MM.1S (cell line): ENCODE measurements at places on chromosomes 1 and 21.
A peak's percentile ranks its signal among the peaks of the same experiment; 100 is the strongest.

DNA sequence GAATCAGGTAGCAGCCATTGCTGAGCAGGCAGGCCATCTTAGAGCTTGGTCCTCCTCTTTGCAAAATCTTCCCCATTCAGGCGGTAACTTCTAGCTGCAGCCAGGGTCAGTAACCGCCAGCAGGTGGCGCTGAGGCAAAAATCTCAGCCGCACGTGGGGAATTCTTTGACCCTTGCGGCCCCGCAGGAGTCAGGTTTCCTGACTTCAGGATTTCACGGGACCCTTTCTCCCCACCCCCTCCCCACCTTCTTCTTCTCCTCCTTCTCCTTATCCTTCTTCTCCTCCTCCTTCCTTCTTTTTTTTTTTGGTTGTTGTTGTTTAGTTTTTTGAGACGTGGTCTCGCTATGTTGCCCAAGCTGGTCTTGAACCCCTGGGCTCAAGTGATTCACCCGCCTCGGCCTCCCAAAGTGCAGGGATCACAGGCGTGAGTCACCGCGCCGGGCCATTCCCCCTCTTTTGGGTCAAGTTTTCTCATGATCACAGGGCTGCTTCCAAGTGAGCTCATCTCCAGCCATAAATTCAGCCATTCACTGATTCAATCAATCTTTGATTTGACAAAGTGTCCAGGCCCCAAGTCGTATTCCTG, 33.4 kb upstream of the TENT5B start:
- peaks cover 4% of the 10 kb centered on the region; the same call in 1 of the 2 replicates for H3K4me1 ChIP-seq
- H3K27me3 ChIP-seq: no peaks in the 10 kb centered on the region
- no peak overlapping the region for H3K4me3 ChIP-seq

DNA sequence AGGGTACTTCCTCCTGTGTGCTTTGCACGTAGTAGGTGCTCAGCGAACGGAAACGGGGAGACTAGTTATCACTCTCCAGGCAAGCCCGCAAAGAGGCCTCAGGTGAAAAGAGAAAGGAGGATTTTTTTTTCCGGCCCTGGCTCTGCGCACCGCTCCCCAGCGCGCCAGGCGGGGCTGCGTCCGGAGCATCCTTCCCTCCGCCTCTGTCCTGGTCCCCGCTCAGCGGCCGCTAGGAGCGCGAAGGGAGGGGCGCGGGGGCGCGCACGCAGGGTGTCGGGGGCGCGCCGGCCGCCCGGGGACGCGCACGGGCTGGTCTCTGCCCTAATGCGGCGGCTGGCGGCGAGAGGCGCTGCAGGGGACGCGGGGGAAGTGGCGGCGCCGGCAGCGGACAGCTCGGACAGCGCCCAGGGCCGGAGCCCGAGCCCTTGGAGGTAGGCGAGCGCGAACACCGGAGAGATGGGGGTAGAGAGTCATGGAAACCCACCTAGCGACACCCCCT, 42.3 kb upstream of the NFASC start:
- no peaks in the 10 kb centered on the region for H3K36me3 ChIP-seq
- H3K27ac ChIP-seq: no peak overlapping the region
- H3K4me1 ChIP-seq: no peaks in the 10 kb centered on the region
- DNase-seq: peak; percentile 45
- H3K4me3 ChIP-seq: no peak overlapping the region; the same call in 1 of the 2 replicates

DNA sequence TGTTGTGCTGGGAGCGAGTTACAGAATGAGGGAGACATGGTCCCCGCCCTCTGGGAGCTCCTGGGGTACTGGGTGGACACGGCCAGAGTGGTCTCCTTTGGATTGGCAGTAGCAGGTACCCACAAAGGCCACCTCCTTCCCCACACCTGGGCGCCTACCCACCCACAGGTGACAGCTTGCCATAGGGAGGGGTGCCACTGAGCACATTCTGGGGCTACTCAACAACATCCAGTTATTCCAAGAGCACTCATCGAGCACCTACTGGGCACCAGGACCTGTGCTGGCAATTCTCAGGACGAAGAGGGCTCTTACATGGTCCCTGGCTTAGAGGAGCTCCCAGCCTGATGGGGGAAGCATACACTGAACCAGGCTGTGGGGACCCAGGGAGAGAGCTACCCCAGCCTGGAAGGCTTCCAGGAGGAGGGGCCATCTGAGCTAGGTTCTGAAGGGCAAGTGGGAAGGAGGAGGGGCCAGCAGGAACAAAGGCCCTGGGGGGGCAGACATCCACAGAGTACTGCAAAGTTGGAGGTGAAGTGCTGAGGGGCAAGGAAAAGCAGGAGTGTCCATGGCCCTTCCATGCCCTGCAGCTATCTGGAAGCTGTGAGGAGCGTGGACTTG, 22.0 kb downstream of the MRPL37 start:
- H3K27me3 ChIP-seq: no peaks in the 10 kb centered on the region
- no peak overlapping the region for H3K4me3 ChIP-seq
- DNase-seq: no peak
- 0 out of 2 replicates have a peak, but pooled peaks cover 4% of the 10 kb centered on the region for H3K36me3 ChIP-seq

GRCh38 chr1:37515185-37516034, 844 bp upstream of the MEAF6 start:
- peak overlapping the region; percentile 72; the same call in 1 of the 2 replicates for H3K27ac ChIP-seq
- peak overlapping the region; percentile 81 for H3K4me3 ChIP-seq
- H3K36me3 ChIP-seq: 0 out of 2 replicates have a peak, but pooled peaks cover 3% of the 10 kb centered on the region
- H3K4me1 ChIP-seq: peaks cover 12% of the 10 kb centered on the region
- H3K27me3 ChIP-seq: no peaks in the 10 kb centered on the region
- no peak for DNase-seq

DNA sequence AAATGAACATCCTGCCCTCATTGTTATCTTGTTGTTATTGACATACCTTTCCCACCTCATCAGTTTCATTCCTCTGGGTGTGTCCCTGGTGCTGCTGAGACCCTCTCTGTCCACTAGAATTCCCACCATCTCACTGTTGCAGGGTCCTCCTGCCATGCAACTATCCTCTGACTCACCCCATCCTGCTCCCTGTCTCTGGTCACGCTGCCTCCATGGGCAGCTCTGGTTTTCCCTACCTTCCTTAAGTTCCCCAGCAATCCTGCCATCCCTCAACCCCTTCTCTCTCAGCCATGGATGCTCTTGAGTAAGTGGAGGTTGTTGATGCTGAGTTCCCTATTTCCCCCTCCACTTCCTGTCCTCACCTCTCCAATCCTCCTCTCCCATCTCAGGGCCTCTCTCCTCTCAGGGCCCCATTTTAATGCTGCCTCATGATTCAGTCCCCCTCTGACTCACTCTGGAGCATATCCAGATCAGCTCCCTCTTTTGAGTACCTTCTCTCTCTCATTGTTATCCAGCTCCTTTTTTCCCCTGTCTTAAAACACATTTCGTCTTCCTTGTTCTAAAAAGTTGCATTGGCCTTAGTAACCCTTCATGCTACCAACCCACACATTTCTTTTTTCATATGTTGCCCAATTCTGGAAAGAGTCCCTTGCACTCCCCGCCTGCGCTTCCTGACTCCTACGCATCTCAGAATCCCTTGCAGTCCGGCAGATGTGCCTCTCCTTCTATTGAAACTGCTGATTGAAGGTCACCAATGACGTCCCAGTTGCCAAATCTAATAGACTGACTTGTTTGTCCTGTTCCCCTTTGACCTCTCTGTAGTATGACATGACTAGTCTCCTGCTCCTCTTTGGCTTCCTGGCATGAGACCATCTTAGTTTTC, 92.0 kb downstream of the CNIH3 start:
- DNase-seq: no peak
- no peaks in the 10 kb centered on the region for H3K36me3 ChIP-seq

- H3K4me1 ChIP-seq: no peaks in the 10 kb centered on the region
- H3K36me3 ChIP-seq: no peaks in the 10 kb centered on the region
- no peak overlapping the region for H3K27ac ChIP-seq
- no peak overlapping the region for H3K4me3 ChIP-seq
Observed at GRCh38 chr1:14511796-14512585, 86.5 kb upstream of the KAZN start.

GRCh38 chr21:17461582-17461981, 51.3 kb upstream of the CXADR start:
- no peaks in the 10 kb centered on the region for H3K4me1 ChIP-seq
- no peaks in the 10 kb centered on the region for H3K27me3 ChIP-seq
- no peak for DNase-seq
- H3K27ac ChIP-seq: no peak overlapping the region
- no peak overlapping the region for H3K4me3 ChIP-seq
- H3K36me3 ChIP-seq: no peaks in the 10 kb centered on the region

- no peak overlapping the region for H3K27ac ChIP-seq
- DNase-seq: no peak
- no peak overlapping the region for H3K4me3 ChIP-seq
- H3K27me3 ChIP-seq: no peaks in the 10 kb centered on the region
- no peaks in the 10 kb centered on the region for H3K4me1 ChIP-seq
Observed at GRCh38 chr1:162913345-162913744, 52.4 kb upstream of the CCDC190 start.

GRCh38 chr21:38838598-38839327, 33.0 kb downstream of the ETS2 start:
- H3K27me3 ChIP-seq: no peaks in the 10 kb centered on the region
- no peak for DNase-seq
- no peak overlapping the region for H3K4me3 ChIP-seq
- no peaks in the 10 kb centered on the region for H3K36me3 ChIP-seq
- H3K27ac ChIP-seq: no peak overlapping the region

GRCh38 chr1:28127617-28128257, 39.3 kb upstream of the EYA3 start:
- no peaks in the 10 kb centered on the region for H3K36me3 ChIP-seq
- H3K4me3 ChIP-seq: no peak overlapping the region

- H3K4me1 ChIP-seq: no peaks in the 10 kb centered on the region
- no peaks in the 10 kb centered on the region for H3K36me3 ChIP-seq
- no peak overlapping the region for H3K27ac ChIP-seq
- H3K4me3 ChIP-seq: no peak overlapping the region
- no peak for DNase-seq
- H3K27me3 ChIP-seq: no peaks in the 10 kb centered on the region
Observed at GRCh38 chr1:200487650-200488049, 77.8 kb upstream of the ZNF281 start.

- H3K4me1 ChIP-seq: no peaks in the 10 kb centered on the region
- no peaks in the 10 kb centered on the region for H3K36me3 ChIP-seq
- H3K27ac ChIP-seq: no peak overlapping the region
- no peak for DNase-seq
- H3K27me3 ChIP-seq: no peaks in the 10 kb centered on the region
Observed at GRCh38 chr1:94658221-94658620, 116.7 kb upstream of the F3 start.

- DNase-seq: no peak
- no peaks in the 10 kb centered on the region for H3K36me3 ChIP-seq
Observed at GRCh38 chr1:219099307-219099706, 74.4 kb upstream of the LYPLAL1 start.

- DNase-seq: no peak
- H3K4me3 ChIP-seq: no peak overlapping the region
- no peaks in the 10 kb centered on the region for H3K4me1 ChIP-seq
- H3K27me3 ChIP-seq: peaks cover 88% of the 10 kb centered on the region
- no peaks in the 10 kb centered on the region for H3K36me3 ChIP-seq
Observed at GRCh38 chr1:21568006-21568746, 59.0 kb downstream of the ALPL start.

DNA sequence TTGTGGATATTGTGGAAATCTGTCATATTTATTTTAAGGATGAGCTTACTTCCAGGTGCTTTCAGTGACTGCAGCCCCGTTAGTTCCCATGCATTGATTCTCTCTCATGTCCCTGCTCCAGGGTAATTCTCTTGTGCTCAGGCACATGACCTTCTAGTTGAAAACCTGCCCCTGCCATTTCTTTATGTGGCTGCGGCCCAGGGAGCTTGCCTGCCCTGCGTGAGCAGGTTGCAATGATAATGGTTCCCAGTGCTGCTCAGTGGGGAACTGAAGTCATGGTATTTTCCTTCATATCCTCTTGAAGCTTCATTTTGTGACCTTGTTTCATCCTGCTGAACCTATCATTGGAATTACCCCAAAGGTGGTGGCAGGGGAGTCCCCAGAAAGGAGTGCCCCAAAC, 229.8 kb downstream of the DISC1 start:
- no peaks in the 10 kb centered on the region for H3K4me1 ChIP-seq
- no peaks in the 10 kb centered on the region for H3K36me3 ChIP-seq
- DNase-seq: no peak

DNA sequence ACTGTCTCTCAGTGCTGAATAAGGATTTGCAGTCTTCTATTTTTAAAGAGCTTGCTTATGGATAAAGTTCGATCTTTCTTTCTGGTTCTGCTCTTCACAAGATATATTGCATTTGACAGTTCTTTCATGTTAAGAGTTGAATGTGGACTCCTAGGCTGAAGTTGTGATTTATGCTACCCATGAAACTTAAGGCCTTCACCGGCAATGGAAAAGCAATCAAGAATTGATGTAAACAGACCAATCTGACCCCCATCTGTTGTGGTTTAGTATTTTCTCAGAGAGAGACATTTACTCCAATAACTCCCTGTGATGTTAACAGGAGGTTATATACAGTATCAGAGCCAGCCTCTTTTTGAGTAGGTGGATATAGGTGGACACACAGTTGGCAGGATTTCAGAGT, 165.8 kb downstream of the PAPPA2 start:
- no peak overlapping the region for H3K27ac ChIP-seq
- H3K36me3 ChIP-seq: no peaks in the 10 kb centered on the region
- DNase-seq: no peak
- H3K4me1 ChIP-seq: no peaks in the 10 kb centered on the region

GRCh38 chr1:50703240-50703639, 256.8 kb downstream of the FAF1 start:
- H3K36me3 ChIP-seq: no peaks in the 10 kb centered on the region
- no peaks in the 10 kb centered on the region for H3K27me3 ChIP-seq
- no peaks in the 10 kb centered on the region for H3K4me1 ChIP-seq
- no peak for DNase-seq

- H3K27me3 ChIP-seq: no peaks in the 10 kb centered on the region
- H3K4me1 ChIP-seq: peaks cover 5% of the 10 kb centered on the region; the same call in 1 of the 2 replicates
- H3K27ac ChIP-seq: no peak overlapping the region
- no peak for DNase-seq
Observed at GRCh38 chr21:24023402-24023801, 1583.9 kb downstream of the MRPL39 start.

- DNase-seq: peak; percentile 44
- H3K4me1 ChIP-seq: no peaks in the 10 kb centered on the region
- H3K27me3 ChIP-seq: peaks cover 31% of the 10 kb centered on the region
- H3K4me3 ChIP-seq: peak overlapping the region; percentile 64
- H3K27ac ChIP-seq: no peak overlapping the region
Observed at GRCh38 chr1:29124366-29125236, 898 bp upstream of the TMEM200B start.

- H3K27ac ChIP-seq: no peak overlapping the region
- H3K27me3 ChIP-seq: 0 out of 2 replicates have a peak, but pooled peaks cover 3% of the 10 kb centered on the region
- no peak overlapping the region for H3K4me3 ChIP-seq
- H3K4me1 ChIP-seq: no peaks in the 10 kb centered on the region
- no peaks in the 10 kb centered on the region for H3K36me3 ChIP-seq
- DNase-seq: no peak
Observed at GRCh38 chr21:41494242-41494641, 13.7 kb downstream of the TMPRSS2 start.

- no peaks in the 10 kb centered on the region for H3K4me1 ChIP-seq
- no peak overlapping the region for H3K4me3 ChIP-seq
- no peak for DNase-seq
- no peaks in the 10 kb centered on the region for H3K36me3 ChIP-seq
- no peak overlapping the region for H3K27ac ChIP-seq
Observed at GRCh38 chr1:177615251-177615650, 354.6 kb downstream of the SEC16B start.
